Myocyte (in vitro differentiated cells): ENCODE measurements at places on chromosomes 1 and 21. TPM values are rescaled to one million over a fixed set of nuclear protein-coding genes. Genes with fewer than 3 reads are reported as not detected.

Gene MCM3AP
- 85.4 and 103 TPM in 2 replicates for total RNA-seq

- DNase-seq: peak; percentile 40
Observed at GRCh38 chr1:203661572-203661971, 34.9 kb downstream of the ATP2B4 start.

Gene CFH
- 142 and 143 TPM in 2 replicates for total RNA-seq

GRCh38 chr1:56190806-56191365 lies 388.5 kb downstream of the PLPP3 start:
- DNase-seq: no peak

DNA sequence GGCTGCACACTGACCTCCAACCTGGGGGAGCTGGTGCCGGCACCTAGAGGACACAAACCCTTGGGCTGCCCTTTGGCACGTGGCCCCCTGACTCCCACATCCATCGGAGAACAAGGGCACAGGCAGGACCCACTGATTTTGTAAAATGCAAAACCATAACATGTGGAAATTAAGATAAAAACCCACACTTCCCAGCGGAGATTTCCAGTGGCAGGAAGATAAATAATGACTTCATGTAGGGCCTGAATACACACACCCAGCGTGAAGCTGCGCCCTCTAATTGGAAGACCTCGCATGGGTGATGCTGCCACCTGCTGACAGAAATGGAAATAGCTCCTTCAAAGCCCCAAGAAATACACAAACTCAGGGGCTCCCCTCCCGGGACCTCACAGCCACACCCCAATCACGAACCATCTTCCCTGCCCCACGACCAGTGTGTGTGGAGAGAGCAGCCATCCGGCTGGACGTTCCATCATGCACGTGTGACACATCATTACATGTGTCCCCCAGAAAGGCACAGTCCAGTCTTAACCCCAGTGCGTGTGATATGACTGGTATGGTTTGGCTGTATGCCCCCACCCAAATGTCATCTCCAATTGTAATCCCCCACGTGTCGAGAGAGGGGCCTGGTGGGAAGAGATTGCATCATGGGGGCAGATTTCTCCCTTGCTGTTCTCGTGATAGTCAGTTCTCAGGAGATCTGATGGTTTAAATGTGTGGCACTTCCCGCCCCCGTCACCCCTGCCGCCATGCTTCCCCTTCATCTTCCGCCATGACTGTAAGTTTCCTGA lies 5.7 kb upstream of the TPRG1L start:
- peak; percentile 78 for DNase-seq

- no peak for DNase-seq
Observed at GRCh38 chr1:152047413-152047729, 10.6 kb upstream of the S100A11 start.

GRCh38 chr1:160726114-160726497 lies 12.9 kb upstream of the SLAMF7 start:
- DNase-seq: peak; percentile 7

DNA sequence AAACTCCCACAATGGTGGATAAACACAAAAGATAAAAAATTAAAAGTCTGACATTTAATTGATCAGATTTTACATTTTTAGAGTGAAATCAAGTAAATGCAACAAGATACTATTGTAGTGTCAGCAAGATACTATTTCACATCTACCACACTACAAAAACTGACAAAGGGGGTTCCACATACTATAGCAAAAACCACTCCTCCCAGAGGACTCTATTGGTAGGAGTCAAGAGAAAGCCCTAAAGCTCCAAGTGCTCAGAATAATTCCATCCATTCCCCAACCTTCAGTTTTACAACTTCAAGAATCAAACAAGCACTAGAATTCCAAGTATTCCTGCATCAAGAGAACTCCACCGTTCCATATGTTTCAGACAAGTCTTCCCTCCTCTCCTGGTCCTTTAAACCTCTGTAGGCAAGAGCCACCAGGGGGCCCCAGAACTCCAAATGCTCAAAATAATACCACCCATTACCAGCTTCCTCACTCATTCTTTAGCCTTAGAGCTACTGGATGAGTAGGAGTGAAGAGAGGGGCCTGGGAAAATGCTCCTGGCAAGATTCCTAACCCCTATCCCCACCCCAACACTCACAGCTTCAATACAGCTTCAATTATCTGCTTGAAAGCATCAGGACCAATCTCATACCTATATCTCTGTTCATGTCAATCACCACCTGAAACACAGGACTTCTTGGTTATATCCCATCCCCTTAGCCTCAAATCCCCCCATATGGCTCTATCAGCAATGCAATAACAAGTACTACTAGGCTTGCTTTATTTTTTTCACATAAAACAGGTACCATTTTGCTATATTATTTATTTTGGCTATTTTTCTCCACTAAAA lies 9.9 kb downstream of the TOR1AIP2 start:
- peak; percentile 51 for DNase-seq

DNA sequence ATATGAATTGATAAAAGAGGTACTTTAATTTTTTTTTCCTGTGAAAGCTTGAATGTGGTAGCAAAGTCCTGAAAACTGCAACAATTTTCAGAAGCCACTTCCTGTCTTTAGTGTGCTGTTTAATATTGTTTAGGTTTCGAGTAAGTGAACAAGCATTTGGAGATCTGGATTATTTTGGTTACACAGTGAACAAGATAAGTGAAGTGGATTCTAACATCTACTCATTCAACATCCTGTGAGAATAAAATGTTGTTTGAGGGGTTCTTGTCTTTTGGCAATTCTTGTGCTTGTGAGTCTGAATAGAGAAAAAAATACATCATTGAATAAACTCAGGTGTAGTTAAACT lies 35.2 kb upstream of the PLA2G4A start:
- DNase-seq: no peak

Gene TSSK3
- 0.88 and 1.0 TPM in 2 replicates for total RNA-seq

DNA sequence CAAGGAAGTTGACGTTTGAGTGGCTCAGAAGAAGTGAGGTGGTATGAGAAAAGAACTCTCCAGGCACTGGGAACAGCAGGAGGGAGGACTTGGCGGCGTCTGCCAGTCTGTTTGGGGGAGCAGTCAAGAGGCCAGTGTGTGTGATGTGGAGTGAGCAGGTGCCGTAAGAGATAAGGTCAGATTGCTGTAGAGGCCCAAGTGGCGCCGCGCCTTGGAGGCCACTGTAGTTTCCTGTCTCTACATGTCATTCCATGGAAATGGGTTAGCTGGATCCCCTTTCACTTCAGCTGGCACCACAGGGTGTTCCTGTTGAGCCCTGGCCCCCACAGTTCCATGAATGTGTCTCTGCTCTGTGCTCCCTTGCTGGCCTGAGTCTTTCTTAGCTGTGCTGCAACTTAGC lies 35.5 kb upstream of the PTPRF start:
- no peak for DNase-seq

Gene TCP10L
- 0.83 and 3.3 TPM in 2 replicates for total RNA-seq

DNA sequence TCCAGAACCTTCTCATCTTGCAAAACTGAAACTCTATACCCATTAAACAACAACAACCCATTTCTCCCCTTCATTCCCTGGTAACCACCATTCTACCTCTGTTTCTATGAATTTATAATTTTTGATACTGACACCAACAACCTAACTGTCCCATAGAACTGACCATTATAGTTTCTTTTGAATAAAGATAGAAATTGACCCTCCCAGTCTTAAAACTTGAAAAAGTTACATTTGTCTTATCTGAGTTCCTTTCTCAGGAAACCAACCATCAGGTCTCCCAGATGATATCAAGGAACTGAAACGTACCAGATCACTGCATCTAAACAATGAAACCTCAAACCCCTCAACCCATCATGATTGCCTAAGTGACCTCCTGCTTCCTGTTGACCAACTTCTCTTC lies 27.1 kb downstream of the RNF115 start:
- no peak for DNase-seq

- DNase-seq: no peak
Observed at GRCh38 chr21:42383331-42383730, 12.5 kb downstream of the TMPRSS3 start.

DNA sequence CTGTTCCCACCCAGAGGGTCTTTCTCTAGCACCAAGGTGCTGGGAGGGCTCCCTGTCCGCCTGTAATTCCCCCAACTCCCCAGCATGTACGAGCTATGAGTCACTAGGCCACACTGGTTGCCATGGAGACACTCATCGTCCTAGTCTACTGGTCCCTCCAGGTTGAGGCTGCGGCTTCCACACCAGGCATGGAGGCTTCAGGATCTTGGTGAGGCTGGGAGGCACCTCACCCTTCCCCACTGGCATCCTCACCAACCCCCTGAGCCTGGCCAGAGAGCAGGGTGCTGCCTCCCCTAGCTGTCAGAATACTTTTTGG lies 75.6 kb upstream of the KAZN start:
- DNase-seq: peak; percentile 25

DNA sequence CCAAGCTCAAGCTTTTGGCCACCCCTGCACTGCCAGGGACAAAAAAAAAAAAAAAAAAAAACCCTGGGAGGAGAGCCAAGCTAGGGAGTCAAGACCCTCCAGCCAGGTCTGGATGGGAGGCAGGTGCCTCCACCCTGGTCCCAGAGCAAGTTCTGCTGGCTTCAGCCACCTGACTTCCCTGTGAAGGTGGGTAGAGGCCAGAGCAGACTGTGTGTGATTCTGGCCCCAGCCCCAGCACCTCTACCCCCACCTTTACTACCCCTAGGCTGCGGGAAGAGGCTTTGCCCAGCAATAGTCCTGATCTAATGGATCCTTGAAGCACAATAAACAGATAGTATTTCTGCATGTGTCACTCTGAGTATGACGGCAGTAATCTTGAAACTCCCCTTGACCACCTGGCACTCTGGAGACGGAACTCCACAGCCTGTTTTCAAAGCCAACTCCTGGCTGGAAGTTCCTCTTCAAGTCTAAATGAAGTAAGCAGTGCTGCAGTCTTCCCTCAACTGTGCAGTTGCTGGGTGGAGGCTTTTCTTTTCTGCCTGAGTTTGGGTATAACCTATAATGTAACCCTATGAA lies 9.8 kb downstream of the PDZK1IP1 start:
- DNase-seq: no peak

Gene AADACL3
- not detected in 2 replicates for total RNA-seq

- DNase-seq: peak; percentile 67
Observed at GRCh38 chr1:54548389-54549044, 489 bp downstream of the ACOT11 start.

- DNase-seq: no peak
Observed at GRCh38 chr21:43893536-43894205, 28.6 kb downstream of the AGPAT3 start.

Gene INKA2
- 31.9 and 50.6 TPM in 2 replicates for total RNA-seq

DNA sequence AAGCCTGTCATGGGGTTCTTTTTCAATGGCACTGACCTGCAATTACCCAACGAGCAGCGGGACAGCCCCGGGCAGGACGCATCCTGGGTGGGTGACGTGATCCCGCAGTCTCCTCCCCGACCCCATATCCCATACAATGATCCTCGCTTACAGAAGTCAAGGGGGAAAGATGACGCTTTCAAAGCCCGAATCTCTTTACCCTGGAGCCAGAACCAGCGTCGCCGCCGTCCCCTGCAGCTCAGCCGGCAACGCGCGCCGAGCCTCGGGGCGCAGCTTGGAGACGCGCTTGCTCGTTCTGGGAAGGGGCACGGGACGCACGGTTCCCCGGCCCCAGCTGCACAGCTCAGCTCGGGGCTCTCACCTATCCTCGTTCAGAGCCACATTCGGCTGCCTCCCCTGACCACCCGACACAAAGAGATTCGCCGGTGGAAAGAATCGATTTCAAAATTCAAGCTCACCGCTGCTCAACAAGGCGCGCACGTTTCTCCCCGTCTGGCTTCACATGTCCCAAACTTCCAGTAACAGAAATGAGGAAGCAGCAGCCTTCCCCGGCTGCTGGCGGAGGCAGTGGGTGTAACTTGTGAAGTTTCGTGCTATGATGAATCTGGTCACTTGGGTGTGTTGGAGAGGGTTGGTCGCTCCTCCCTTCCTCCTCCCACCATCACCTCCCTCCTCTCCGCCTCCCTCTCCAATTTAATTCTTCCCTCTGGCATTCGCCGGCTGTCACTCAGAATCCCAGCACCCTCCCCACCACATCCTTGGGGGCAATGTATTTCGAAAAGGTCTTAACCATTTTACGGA lies at the start of gene TIAM1:
Gene TIAM1 (minus strand): TSS at position 582 of the 801 bp plus-strand sequence. CDS start 77,289 bp downstream, outside the sequence.
- DNase-seq: peak; percentile 81

Gene IGSF3
- total RNA-seq: 3.8 and 4.2 TPM in 2 replicates

DNA sequence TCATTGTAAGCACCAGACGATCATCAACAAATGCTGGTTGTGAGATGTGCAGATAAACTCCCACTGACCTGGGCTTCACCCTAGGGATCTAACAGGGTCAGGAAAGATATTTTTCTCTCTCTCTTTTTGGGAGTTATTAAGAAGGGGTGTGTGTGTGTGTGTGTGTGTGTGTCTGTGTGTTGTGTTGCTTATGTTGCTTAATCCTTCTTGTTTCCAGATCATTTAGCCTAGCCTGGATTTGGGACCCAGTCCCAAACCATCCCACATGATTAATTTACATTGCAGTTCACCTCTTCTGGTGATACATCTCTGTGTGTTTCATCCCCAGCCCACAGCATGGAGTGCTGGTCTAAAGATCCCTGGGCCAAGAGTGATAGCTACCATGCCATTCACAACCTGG lies 122.8 kb upstream of the IPO9 start:
- DNase-seq: no peak

Gene OVAAL
- 3.3 and 4.1 TPM in 2 replicates for total RNA-seq

Gene KRTAP19-3
- not detected in 2 replicates for total RNA-seq

DNA sequence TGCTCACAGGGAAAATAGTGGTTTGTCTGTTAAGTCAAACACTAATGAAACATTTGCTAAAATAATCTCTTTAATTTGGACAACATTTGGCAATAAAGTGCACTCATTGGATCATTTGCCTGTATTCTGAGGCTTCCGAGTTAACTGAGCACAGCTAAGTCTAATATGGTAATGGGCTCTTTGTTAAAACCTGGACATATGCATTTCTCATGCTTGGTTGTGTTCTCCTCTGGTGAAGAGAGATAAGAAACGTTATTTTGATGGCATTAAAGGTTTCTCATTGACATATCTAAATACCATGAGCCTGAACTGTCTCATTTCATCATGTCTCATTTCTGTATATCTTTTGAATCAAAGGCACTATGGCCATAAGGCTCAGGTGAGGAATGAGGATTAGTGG lies 13.4 kb upstream of the NRIP1 start:
- no peak for DNase-seq

Gene IL20
- not detected in 2 replicates for total RNA-seq

GRCh38 chr1:58107943-58108342 lies 438.6 kb downstream of the OMA1 start:
- no peak for DNase-seq

GRCh38 chr1:93878501-93878888 lies 511 bp downstream of the DNTTIP2 start:
- peak; percentile 24 for DNase-seq

GRCh38 chr1:198604975-198605374 lies 33.9 kb upstream of the PTPRC start:
- no peak for DNase-seq

Gene CADM3
- total RNA-seq: 1.4 and 2.5 TPM in 2 replicates

Gene SELL
- total RNA-seq: not detected in 2 replicates
